ENCODE measurements at places on chromosomes 4 and X.

GRCh38 chr4:87053802-87054767, 119.3 kb downstream of the AFF1 start:
- DNase-seq = no peak

- peak; percentile 97 for DNase-seq
Observed at GRCh38 chr4:15893962-15894361, 44.6 kb downstream of the FGFBP1 start.

DNA sequence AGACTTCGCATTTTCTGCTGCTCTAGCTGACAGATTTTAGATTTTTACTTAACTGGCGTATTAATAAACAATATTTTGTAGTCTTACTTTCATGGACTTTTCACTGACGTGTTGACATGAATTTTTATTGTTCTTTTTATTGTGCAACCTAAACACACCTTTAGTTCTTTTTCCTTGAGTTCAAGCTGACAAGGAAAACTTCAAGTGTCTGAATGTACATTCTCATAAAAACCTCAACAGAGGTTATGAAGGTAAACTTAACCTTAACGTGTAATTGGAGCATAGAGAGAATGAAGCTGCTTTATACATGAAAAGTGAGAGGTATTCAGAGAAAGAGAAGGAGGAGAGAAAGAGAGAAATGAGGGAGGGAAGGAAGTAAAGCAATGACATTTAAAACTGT, 364.3 kb upstream of the CT83 start:
- DNase-seq = no peak

GRCh38 chr4:166274136-166274761, 401.2 kb downstream of the TLL1 start:
- DNase-seq = no peak

DNA sequence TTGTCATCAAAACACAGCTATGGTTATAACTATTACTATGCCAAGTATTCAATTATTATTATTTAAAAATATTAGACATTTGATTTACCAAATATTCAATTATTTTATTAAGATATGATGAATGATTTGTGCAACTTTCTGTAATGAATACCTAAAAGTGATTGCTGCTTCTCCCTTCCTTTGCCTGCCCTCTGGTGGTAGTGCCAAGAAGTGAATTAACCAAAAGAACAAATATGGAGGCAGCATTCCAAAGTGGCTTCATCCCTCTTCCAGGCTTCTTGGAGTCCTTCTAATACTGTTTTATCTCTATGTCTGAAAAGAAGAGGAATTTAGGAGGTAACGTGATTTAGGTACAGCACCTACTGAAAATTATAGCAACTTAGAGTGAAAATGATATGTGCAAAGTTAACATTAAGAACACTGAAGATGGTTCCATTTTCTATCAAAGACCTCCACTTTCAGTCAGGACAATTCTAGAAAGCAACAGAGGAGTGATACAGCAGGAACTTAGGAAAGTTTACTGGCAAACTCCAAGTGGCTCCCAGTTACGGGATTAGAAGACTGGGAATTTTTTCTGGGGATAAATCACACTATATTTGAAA, 43.0 kb downstream of the ENPEP start:
- DNase-seq = no peak

- DNase-seq = no peak
Observed at GRCh38 chrX:30183554-30183953, 31.8 kb upstream of the MAGEB2 start.

- no peak for DNase-seq
Observed at GRCh38 chr4:172946503-172946902, 222.1 kb upstream of the GALNT7 start.

DNA sequence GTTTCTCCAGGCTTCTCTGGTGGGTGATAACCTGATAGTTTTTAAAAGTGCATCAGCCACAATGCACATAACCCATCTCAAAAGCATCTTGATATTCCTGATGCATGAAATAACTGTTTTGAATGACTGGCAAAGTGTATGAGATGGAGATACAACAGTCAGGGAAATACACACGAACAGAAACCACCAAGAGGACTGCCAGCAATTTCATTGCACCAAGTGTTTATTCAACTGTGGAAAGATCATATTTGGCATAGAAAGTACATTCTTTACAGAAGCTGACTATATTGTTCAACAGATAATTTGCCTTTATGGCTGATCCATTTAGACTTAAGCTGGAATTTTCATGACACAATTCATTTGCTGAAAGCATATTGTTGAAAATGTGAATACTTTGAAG, 139.5 kb downstream of the SLIT2 start:
- no peak for DNase-seq

GRCh38 chr4:107312366-107312765, 276.3 kb upstream of the DKK2 start:
- no peak for DNase-seq

DNA sequence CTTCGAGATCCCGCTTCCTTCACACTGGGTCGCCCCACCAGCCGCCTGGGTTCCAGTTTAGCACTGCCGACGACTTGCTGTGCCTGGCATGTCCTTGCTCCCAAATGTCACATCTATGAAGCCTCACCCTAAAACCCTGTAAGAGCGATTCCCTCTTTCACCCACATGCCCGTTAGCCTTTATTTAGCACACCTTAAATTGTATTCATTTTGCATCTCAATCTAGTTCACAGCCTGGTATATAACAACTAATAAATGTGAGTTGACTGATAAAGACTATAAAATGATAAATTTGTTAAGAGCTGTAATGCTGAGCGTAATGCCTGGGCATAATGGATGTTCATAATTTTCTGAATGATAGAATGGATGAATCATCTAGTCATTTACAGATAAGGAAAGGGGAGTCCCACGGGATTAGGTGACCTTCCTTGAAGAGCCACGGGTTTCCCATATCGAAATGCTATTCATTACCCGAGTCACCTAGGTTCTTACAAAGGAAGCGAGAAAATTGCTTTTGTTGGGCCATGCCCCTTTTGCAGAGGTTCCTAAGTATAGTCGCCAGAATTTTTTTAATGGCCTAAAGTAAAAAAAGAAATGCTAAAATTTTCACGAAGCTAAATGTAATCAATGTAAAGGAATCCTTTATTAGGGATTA, 1.1 kb upstream of the AP1S2 start:
- no peak for DNase-seq

DNA sequence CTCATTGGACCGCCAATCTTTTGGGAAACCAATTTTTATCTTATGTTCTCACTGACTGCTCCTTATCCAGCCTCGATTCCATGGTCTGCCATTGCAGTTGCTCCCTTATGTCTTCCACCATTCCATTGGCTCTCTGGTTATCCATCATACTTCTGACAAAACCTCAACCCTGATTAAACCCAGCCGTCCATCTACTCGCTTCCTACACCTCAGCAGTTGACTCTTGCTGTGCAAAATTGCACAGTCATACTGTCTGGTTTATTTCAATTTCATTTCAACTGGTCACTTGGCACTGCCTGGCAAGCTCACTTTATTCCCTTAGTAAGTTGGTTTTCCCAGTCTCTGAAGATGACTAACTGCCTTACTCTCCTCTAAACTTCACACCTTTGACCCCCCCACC, 26.2 kb downstream of the ARL9 start:
- no peak for DNase-seq

- DNase-seq = no peak
Observed at GRCh38 chrX:12570859-12571501, 220.2 kb upstream of the PRPS2 start.

DNA sequence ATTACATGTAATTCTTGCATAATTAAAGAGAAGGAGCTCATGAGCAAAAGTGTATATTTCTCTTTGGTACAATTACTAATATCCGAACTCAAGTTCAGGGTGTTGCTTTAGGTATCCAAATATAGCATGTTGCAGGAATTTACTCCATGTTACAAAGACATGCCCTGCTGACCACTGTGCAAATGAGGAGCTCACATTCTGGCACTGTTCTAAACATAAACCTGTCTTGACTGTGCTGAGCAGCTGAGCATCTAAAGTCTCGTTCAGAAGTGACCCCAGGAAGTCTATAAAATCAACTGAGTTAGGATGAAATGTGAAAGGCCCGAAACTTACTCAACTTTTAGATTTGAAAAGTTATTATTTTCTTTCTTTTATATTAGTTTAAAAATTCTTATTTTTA, 124.3 kb downstream of the STIM2 start:
- no peak for DNase-seq

DNA sequence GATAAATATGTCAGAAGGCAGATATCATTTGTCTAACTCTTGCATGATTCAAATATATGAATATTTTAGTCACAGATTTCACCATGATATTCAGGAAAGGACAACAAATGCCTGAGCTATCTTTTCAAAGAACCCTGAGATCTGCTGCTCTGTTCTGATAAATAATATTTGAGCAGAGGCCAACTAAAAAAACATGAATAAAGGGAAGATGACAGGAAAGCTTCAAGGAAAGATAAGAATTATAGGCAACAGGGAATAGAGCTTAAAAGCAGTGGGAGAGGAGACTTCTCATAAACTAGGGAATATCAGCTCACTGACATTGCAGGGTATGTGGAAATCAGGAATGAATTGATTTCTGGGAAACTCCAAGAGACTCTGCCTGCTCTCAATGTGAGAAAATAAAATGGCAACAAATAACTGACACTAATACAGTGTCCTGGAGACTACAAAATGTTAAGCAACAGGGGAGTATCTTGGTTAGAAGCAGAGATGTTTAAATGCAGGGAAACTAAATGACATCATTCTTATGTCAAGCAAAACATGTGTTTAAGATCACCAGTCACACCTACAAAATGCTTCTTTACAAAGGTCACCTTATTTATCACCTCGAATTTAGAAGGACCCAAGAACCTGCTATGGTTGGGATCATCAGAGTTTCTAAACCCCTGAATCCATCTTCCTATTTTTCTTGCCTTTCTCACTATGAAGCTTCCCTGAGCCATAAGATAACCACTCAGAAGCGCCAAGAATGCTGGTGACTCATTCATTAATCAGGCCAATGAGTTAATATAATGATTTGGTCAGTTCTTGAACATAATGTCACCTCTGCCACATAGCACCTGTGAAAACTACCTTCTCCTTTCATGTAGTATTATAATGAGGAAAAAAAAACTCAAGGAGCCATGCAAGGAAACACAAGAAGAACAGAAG, 78.1 kb downstream of the NDST3 start:
- DNase-seq = no peak

DNA sequence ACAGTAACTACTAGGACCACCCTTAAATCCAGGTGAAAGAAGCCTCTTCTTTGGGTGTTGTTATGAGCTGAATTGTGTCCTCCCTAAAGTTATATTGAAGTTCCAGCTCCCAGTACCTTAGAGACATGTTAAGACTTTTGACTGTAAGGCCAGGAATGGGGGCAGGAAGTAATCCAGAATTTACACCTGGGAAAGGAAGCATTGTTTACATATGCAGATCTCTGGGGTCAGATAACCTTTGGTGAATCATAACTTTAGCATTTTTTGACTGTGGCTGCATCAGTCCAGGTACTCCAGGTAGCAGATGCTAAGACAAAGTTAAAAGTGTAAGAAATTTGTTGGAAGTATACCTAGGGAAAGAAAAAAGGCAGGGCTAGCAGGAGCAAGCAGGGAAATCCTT, 104.9 kb upstream of the CENPE start:
- no peak for DNase-seq

DNA sequence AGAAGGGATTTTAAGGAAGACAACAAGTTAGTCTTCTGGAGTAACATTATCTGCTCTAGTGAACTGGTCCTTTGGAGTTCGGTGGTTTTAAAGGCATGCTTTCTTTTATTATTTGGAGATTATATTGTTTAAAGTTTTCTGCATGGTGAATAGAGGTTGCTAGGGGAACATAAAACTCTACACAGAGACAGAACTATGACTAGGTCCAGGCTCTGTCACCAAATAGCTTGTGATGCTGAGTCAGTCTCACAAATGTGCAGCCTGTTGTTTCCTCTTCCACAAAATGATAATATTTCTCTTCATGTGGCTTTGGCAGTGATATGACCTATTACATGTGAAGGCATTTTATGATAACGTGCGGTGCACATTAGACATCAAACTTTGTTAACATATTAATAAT, 132.6 kb downstream of the PACRGL start:
- DNase-seq = no peak

DNA sequence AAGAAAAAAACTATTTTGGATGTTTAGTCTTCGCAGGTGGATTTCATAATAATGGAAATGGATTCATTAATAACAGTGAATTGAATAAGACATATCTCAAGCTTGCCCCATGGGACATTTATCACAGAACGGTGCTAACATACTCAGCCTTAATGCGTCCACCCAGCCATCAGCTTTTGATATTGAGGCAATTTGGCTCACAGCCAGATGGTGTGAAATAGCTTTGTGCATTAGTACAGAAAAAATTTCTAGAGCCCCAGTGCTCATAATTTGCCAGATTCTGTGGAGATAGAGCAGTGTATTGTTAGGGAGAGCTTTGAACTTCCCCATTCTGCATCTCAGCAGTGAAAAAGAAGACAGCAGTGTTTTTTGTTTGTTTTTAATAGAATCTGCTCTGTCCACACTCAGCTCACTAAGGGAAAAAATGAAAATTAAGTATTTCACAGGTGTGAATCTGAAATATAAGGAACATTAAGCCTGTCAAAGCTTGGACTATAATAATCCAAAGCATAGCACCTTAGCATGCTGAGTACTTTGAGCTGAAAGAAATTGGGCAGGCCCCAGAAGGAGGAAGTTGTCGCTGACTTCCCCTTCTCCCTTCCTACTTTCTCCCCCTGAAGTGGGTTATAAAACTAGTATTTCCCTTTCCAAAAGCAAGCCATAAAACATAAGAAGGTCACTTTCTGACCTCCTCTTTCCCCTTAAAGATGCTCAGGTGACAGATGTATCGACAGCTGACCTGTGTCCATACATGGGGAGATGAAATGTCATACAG, 295.8 kb downstream of the MAGEB5 start:
- DNase-seq = no peak

DNA sequence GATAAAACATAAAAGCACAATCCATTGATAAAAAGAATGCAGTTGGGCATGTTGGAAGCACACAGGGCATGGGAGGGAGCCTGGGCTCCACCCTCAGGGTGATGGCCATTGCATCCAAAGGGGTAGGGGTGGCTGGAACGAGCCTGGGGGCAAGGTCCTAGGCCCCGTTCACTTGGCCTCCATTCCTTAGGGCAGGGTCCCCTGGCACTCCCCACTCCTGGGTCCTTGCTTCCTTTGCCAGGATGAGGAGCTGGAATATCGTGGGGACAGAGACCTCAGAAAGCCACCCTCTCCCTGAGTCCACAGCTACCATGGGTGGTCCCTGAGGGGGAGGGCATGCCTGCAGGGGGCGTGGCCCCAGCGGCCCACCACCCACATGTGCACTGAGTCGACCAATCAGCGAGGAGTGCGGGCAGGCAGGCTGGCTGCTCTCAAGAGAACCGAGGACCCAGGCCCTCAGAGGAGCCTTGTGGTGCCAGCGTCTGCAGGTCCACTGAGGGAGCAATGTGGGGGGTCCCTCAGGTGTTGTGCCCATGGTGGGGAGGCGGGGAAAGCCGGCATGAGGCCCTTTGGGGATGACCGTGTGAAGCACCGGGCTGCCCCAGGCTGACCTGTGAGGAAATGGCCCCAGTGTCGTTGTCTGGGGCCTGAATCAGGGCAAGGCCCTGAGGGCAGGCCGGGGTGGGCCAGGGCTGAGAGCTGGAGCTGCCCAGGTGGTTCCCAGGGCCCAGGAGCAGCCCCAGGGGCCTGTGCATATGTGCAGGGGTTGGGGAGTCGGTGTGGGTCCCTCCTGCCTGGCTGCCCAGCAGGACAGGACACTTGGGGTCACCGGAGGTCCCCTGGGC, 78.6 kb upstream of the AMELX start:
- DNase-seq = no peak

- no peak for DNase-seq
Observed at GRCh38 chr4:1053080-1053661, 41.7 kb downstream of the FGFRL1 start.

GRCh38 chr4:150867148-150867547, 147.9 kb downstream of the LRBA start:
- DNase-seq = peak; percentile 60

- DNase-seq = no peak
Observed at GRCh38 chrX:29903360-29903759, 312.0 kb upstream of the MAGEB2 start.

Data from HFF-Myc (cell line).